Heart left ventricle (tissue), 16 donors: ENCODE measurements at places on chromosomes 1 and 21. TPM values are rescaled to one million over a fixed set of nuclear protein-coding genes. Genes with fewer than 3 reads are reported as not detected.

The TPTE gene
- not detected for polyA plus RNA-seq

The OR6N1 gene
- not detected for polyA plus RNA-seq

The NGF gene
- 11.5 TPM for polyA plus RNA-seq

The ARTN gene
- 0.07 TPM for polyA plus RNA-seq

The RASAL2 gene
- 9.6 TPM for polyA plus RNA-seq

The RAB3B gene
- polyA plus RNA-seq = 0.14 TPM

The OR11L1 gene
- polyA plus RNA-seq = not detected

The P3R3URF gene
- polyA plus RNA-seq = not detected

DNA sequence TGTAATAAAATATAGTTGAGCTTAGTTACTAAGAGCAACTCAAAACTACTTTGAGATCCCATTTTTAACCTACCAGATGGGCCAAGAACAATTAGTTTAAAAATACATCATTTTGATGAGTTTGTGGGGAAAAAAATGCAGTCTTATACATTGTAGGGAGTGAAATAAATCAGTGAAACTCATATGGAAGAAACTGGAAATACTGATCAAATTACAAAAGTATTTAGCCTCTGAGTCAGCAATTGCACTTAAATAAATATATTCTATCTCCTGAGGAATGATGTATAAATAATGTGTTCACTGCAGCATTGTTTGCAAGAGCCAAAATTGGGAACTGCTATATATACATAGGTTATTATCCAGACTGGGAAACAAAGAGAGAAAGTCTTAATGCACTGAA lies 4.6 kb upstream of the SMCP start:
- DNase-seq = no peak

GRCh38 chr1:89200663-89201062 lies 1.9 kb upstream of the GBP4 start:
- DNase-seq = no peak

GRCh38 chr1:213987927-213988506 lies at the start of gene PROX1:
TSS of gene PROX1 (plus strand) at chr1:213987973. CDS start at chr1:213996536, 8,563 bp downstream.
- no peak for DNase-seq

DNA sequence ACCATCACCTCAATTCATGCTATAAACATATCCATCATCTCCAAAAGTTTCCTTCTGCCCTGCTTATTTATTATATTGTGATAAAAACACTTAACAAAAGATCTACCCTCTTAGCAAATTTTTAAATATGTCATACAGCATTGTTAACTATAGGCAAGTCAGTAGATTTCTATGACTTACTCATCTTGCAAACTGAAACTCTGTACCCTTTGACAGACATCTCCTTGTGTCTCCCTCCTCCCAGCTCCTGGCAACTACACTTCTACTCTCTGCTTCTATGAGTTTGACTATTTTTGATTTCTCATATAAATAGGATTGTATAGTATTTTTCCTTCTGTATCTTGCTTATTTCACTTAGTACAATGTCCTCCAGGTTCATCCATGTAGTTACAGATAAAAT lies 174.8 kb downstream of the TNFSF18 start:
- DNase-seq = no peak

- DNase-seq = no peak
These were observed 2.2 kb upstream of the IL20 start for GRCh38 chr1:206863266-206863665.

DNA sequence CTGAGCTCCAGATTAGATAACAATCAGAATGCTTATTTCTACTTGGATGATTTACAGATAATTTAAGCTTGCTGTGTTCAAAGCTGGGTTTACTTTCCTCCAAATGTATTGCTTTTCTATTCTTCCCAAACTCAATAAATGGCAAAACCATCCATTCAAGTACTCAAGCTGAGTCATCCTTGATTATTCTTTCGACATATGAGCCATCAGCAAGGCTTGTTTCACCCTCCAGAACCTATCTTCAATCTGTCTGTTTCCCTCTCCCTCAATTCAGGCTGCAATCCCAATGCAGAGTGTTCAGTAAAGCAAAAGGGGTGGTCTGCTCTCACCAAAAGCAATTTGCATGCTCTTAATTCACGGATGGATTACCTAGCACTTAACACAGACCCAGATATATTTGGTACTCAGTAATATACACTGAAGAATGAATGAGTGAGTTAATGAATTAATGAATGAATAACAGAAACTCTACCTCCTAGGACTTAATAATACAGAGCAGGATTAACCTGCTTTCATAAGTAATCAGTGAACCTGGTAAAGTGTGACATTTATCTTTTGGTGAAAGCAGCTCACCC lies 41.9 kb downstream of the DDR2 start:
- no peak for DNase-seq

GRCh38 chr1:44294588-44295007 lies 60.5 kb downstream of the ERI3 start:
- no peak for DNase-seq

GRCh38 chr1:75616436-75617433 lies 5.8 kb upstream of the SLC44A5 start:
- DNase-seq = no peak

GRCh38 chr1:26020330-26020768 lies 1.2 kb upstream of the EXTL1 start:
- peak; percentile 68 for DNase-seq
